Stimulated activated CD8-positive, alpha-beta memory T cell treated with anti-CD3 and anti-CD28 coated beads, Interleukin-7, amount 100 ng/mL, for 48 hours (primary cell): ENCODE measurements at places on chromosomes 3 and 15.

GRCh38 chr15:34733621-34734020 lies 21.2 kb downstream of the GJD2 start:
- no peak for DNase-seq

DNA sequence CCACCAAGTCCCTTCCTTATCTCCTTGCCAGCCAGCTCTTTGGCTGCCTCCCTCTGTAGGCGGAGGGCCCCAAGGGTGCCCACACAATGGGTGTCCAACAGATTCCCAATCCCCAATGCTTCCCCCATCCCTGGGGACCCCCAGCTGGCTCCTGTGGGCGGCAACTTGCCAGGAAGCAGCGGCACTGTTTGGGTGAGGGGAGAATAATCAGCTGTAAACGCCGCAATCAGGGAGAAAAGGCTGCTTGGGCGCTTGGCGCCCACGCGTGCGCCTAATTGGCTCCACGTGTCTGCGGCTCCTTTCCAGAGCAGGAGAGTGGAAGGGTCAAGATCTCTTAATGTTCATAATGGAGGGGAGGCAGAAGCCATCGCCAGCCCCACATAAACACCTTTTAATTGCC lies 67.9 kb upstream of the TMEM115 start:
- DNase-seq: no peak

- DNase-seq: no peak
These were observed 307.9 kb upstream of the RBMS3 start for GRCh38 chr3:28972921-28973320.

DNA sequence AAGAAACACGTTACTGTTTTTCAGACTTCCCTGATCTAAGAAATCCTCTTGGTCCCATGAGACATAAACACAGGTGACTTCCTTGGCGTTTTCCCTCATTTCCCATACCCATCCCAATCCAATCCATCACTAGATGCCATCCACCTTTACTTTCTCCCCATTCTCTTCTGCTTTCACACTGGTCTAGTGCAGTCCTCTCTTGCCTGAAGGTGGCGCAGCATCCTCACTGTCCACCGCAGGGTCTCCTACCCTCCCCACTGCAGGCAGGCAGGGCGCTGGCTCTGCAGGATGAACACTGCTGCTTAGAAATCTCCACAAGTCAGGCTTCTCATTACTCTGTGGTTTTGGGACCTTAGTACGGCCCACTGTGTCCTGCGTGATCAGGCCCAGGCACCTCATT lies 58.2 kb downstream of the RAB7A start:
- no peak for DNase-seq

DNA sequence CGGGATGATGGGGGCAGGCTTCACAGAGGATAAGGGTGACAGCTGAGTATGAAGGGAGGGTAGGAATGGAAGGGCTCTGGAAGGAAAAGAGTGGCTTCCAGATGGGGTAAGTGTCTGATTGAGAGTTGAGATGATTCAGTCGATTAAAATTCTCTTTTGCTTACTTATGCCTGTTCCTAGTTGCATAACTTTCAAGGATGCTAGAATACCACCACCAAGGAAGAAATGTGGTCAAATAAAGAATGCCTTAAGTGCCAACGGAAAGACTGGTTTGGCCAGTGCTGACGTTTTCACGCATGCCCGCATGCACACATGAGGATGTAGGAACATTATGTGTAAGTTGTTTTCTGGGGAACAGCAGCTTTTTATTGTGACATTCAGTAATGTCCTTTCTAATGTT lies 263.4 kb upstream of the WNT5A start:
- no peak for DNase-seq

DNA sequence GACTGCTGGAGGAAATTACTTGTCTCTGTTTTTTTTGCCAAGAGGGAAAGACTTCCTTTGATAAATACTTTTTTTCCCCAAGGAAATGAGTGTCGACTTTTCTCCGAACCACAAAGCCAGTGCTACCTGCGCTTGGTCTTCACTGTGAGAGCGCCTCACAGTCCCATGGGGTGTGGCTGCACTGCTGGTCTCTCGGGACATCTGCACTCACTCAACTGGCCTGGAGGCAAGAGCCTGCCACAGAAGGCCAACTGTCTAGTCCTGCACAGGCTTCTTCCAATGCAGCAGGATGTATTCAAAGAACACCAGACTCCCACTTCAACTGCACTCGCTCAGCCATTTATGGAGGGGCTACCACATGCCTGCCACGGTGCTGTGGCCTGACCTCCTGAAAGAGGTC lies 40.6 kb upstream of the CGNL1 start:
- no peak for DNase-seq

DNA sequence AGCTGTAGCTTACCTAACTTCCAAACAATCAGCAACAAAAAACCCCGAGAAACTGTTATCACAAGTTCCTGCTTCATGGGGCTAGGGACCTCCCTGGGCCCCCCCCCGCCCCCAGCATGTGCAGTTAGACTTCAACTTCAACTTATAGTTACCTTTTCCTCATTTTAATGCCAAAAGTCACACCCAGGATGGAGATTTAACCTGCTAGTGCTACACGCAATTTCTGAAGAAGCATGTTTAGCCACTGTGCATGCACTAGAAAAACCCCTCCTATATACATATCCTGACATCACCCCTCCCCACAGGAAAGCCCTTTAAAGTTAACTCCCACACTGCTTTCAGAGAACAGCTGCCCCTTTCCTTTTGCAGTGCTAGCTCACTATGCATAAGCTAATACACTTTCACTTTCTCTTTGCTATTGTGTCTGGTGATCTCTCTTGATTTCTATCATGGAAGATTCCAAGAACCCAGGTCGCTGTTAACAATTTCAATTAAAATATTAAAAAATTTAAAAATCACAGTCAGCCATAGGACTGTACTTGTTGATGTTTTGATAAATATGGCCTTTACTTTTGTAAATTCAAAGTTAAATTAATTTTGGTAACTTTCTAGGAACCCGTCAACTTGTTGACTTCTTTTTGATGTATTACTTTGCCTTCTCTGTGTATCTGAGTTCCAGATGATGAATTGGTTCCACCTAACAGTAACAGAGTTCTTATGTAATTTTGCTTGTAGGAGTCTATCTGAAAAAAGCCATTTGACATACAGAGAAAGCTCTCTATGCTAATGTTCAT lies 75.2 kb upstream of the ACAD9 start:
- DNase-seq: peak; percentile 59

DNA sequence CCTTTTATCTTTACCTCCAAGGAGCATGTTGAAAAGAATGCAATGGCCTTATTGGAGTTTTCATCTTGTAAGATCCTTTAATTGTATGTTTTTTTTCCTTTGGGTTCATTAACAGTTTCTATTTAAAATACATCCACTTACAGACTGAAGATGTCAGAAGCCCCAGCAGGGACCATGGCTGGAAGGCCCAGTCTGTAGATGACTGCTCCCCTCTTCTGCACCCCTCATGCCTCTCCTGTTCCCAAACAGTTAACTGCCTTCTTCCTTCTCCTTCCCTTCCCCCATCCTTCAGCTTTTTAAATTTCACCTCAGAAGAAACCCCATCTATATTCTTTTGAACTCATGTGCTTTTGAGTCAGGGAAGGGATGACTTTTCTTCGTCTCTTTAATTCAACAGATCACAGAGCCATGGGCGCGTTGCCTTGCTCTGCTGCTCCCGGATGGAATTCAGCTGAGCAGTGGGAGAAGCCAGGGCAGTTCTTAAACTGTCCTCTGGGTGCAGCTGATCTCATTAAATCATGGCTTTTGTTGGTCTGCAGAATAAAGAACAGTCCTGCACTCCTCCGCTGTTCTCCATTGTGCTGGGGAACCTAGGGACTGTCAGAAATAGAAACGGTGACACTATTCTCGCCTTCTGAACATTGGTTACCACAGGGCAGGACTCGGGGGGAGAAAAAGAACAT lies 71.5 kb upstream of the EIF1B start:
- DNase-seq: no peak

- DNase-seq: no peak
These were observed 10.8 kb upstream of the PDE8A start for GRCh38 chr15:84970843-84971242.

GRCh38 chr3:69490971-69491370 lies 105.1 kb upstream of the FRMD4B start:
- no peak for DNase-seq

- no peak for DNase-seq
These were observed 74.3 kb upstream of the TRA2B start for GRCh38 chr3:186012137-186012536.

DNA sequence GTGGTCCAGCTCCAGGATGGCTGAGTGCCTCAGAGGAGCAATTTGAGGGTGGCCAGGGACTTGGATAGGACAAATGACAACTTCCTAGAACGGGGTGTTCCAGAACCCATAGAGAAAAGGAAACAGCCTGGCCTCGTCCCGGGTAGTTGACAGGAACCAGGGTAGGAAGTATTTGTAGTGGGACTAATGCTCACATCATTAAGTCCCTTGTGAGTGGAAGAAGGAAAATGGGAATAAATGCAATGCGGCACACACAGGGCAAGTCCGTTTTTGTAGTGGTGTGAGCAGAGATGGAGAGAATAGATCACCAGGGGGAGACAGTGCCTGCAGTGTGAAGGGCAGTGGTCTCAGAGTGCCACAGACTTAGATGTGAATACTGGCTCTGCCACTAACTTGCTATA lies 19.6 kb downstream of the TIMP4 start:
- no peak for DNase-seq

GRCh38 chr3:152314677-152315353 lies 46.1 kb downstream of the MBNL1 start:
- DNase-seq: no peak
